ENCODE measurements at places on chromosomes 16 and 17.
A peak's percentile ranks its signal among the peaks of the same experiment; 100 is the strongest.

DNA sequence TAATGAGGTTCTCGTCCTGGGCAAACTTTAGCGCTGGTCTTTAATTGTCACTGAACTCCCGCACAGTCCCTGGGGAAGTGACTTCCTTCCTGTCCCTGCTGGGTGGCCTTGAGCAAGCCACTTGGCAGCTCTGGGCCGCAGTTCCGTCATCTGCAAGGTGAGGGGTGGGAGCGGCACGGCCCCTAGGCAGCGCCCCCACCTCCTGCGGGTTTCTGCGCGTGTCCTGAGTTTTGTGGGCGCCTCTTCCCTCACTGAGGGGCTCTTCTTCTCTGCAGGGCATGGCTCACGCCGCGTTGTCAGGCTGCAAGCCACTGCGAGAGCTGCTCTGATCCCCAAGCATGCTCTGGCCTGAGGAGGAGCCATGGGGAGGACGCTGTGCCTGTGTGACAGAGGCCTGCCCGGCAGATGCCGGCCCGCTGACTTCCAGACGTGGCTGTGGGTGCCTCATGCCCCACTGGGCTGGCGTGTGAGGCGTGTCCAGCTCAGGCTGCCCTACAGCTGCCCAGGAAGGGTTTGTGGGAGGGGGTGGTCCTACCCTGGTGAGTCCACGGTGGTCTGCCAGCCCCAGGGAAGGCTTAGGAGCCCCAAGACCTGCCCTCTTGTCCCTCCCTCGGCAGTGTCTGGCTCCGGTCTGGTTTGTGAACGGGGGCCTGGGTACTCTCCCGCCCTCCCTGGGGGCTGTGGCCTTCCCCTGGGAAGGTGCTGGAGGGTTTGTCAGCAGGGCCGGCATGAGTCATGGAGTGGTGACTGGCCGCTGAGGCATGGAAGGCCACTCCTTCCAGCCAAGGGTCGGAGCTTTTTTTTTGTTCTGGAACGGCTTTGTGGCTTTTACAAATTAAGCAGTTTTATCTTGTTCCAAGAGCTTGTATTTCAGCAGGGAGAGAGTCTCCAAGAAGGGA lies 182.0 kb downstream of the SEC14L1 start:
- DNase-seq, result no peak

DNA sequence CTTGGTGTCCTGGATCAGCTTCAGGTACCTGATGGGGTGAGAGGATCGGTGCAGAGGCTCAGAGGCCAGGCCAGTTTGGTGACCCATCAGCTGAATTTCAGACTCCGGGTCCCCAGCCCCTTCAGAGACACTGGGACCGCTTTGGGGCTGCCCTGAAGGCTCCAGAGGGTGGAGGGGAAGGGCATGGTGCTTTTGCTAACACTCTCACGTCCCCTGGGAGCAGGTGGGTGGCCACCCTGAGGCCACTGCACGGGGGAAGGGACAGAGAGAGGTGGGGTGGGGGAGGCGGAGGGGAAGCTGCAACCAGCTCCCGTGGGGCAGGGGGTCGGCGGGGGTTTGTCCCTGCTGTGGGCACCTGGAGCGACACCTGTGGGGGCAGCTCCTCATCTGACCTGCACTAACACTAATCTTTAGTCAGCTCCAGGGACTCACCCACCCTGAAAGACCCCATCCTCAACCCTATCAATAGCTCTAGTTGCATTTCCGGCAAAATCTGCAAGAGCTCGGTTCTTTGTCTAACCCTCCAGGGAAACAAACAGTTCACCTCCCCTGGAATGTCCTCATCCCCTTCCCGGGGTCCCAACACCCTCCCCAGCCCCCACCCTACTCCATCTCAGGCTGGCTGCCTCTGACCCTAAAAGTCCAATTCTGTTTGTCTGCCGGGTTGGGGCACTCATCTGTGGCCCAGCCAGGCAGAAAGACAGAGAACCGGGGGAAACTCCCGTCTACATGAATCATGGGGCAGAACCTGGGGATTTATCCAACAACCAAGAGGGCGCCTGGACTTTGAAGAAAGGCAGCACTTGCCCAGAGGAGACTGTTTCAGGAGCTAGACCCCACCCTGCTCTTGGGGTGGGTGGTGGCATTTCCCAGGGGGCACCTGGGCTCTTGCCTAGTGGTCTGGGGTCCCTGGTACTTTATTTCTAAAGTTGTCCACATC lies 91.9 kb upstream of the CBX4 start:
- DNase-seq, result peak; percentile 58

DNA sequence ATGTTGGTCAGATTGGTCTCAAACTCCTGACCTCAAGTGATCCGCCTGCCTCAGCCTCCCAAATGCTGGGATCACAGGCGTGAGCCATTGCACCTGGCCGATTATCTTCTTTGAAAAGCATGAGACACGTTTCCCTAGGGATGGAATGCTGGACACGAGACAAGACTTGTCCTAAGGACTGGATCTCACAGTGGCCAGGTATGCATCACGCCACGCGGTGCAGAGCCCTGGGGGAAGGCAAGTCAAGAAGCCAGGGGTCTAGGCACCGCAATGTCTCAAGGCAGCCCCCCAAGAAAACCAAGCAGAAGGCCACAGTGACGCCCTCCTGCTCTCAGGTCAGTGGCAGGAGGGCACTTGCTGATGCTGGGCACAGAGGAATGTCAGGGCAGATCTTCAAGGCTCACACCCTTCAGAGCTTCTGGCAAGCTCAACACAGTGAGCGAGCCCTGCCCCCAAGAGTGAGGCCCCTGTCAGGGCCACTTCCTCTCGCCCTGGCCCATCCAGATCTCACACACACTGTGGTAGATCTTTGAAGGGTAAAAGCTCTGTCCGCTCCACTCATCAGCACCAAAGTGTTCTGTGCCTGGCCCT lies 134.7 kb downstream of the ZNF778 start:
- DNase-seq, result no peak

DNA sequence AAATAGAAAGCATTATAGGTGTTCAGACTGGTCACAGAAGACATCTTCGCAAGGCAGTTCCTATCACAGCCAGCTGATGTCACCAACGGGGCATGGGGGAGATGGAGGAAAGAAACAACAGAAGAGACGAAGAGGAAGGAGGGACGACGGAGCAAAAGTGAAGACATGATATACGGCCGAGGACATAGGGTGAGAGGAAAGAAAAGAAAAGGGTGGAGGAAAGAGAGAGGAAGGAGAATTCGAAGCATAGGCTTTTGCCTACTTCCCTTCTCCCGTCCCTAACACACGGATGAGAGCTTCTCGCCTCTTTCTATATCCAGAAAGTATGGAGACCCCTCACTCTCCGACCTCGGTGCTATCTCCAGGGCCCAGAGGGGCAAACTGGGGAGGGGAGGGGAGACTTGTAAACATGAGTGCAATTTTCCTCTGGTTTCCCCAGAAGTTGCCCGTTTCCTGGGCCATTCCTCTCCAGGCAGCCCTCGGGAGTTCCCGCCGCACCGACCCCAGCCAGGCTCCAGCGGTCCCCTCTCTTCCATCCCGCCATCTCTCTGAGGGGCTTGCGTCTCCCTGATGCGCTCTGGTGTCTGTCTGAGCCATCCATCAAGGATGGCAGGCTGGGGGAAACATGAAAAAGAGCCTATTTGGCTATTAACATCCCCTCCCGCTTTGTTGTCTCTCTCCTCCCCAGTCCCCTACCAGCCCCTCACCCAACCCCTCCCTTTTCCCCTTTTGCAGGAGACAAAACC lies 26.0 kb downstream of the COPZ2 start:
- DNase-seq, result peak; percentile 80

- no peak for DNase-seq
Measured at GRCh38 chr16:50735629-50736122, 6.2 kb upstream of the CYLD start.

DNA sequence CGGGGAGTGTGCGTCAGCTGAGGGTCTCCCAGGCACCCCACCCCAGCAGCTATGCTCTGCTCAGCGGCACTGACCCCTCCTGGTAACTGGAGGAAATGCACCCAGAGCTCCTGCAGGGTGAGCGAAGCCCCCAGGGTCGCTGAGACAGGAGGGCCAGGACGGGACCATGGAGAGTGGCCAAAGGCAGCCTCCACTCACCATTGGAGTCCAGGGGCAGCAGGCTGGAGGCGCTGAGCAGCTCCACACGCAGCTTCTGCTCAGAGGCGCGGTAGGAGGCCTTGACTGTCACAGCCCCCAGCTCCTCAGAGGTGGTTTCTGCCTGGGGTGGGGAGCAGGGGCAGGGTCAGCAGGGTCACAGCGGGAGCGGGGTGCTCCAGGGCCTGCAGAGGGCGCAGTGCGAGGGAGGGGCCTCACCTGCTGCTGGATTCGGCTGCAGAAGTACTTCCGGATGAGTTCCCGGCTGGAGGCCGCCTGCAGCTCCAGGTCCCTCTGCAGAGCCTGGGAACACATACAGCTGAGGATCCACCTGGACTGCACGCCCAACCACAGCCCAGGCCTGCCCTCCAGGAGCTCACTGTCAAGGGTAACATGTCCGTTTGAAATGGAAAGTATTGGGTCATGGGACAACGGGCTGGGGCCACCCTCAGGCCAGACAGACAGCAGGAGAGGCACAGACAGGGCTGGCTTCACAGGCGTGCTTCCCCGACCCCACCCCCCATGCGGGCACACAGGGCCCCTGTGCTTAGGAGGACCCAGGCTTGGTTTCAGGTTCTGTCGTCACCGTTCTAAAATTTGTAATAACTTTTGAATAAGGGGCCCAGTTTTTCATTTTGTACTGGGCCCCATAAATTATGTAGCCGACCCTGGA lies 13.8 kb downstream of the UNC13D start:
- peak; percentile 89 for DNase-seq

GRCh38 chr17:37662353-37662752 lies 19.1 kb upstream of the DDX52 start:
- peak; percentile 32 for DNase-seq

Data from GM23338 (cell line).